ENCODE measurements at places on chromosomes 7 and 10. TPM values are rescaled to one million over a fixed set of nuclear protein-coding genes. Genes with fewer than 3 reads are reported as not detected.
A peak's percentile ranks its signal among the peaks of the same experiment; 100 is the strongest.

The CLEC5A gene
- total RNA-seq: 0.28 TPM

DNA sequence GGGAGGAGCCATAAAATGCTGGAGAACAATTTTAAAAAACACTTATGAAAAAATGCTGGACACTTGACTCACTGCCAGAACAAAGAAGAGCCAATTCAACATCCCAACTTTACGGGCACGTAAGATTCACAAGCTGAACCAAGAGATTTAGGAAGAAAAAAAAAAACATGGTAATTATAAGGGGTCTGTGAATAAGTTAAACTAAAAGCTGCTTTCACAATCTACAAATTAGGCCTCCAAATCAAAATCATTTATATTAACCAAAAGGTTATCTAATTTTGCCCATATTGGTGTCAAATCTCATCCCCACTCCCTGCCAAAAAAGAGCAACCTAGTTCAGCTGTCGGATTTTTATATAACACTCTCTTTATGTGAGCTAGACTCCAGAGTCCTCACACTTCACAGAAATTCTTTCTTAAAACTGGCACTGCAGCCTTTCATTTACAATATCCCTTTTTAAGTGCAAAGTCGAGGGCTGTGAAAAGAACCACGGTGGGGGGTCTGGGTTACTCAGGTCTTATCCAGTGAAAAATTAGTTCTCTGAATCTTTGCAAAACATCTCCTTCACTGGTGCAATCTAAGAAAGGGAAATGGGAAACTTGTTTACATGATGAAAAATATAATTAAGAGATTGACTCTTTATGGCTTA is 30.4 kb upstream of the DGKI start:
- H3K4me1 ChIP-seq: peaks cover 13% of the 10 kb centered on the region
- no peaks in the 10 kb centered on the region for H3K36me3 ChIP-seq
- H3K27ac ChIP-seq: peak overlapping the region; percentile 82
- no peak for DNase-seq

DNA sequence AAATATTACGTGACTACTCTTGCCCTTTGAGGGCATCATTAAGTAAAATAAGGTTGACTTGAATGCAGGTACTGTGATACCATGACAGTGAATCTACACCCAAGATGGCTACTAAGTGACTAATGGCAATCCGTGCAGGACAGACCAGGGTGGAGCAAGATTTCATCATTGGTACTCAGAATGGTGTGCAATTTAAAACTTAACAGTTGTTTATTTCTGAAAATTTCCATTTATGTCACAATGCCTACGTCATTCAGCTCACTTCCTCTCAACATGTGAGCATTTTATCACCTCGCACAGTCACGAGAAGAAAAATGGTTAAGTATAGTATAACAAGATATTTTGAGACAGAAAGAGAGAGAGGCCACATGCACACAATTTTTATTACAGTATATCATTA is 50.3 kb upstream of the MET start:
- no peak overlapping the region for H3K27ac ChIP-seq
- H3K4me1 ChIP-seq: no peaks in the 10 kb centered on the region
- DNase-seq: no peak
- H3K27me3 ChIP-seq: no peaks in the 10 kb centered on the region

DNA sequence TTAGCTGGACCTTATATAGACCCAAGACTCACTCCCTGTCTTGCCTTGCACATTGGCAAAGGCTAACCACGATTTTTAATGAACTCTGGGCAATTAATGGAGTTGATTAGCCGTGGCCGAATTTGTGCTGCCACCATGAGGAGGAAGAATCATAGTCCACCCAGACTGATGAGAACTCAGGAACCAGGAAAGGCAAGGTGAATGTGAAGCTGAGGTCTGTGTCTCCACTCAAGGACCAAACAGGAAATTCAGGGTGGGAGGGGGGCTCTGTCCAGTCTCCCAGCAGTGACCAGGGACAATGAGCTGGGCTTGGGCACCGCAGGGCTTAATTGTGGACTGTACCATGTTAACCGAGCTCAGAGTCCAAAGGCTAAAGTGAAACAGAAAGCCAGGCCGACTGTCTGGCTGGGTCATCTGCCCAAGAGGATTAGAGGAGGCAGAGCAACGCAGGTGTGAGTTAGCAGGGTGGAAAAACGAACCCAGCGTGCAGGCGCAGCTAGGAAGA is 127.0 kb upstream of the JCAD start:
- peak overlapping the region; percentile 42 for H3K27ac ChIP-seq
- H3K4me1 ChIP-seq: peaks cover 4% of the 10 kb centered on the region
- no peak overlapping the region for H3K4me3 ChIP-seq
- no peaks in the 10 kb centered on the region for H3K27me3 ChIP-seq
- H3K36me3 ChIP-seq: no peaks in the 10 kb centered on the region
- DNase-seq: peak; percentile 26

DNA sequence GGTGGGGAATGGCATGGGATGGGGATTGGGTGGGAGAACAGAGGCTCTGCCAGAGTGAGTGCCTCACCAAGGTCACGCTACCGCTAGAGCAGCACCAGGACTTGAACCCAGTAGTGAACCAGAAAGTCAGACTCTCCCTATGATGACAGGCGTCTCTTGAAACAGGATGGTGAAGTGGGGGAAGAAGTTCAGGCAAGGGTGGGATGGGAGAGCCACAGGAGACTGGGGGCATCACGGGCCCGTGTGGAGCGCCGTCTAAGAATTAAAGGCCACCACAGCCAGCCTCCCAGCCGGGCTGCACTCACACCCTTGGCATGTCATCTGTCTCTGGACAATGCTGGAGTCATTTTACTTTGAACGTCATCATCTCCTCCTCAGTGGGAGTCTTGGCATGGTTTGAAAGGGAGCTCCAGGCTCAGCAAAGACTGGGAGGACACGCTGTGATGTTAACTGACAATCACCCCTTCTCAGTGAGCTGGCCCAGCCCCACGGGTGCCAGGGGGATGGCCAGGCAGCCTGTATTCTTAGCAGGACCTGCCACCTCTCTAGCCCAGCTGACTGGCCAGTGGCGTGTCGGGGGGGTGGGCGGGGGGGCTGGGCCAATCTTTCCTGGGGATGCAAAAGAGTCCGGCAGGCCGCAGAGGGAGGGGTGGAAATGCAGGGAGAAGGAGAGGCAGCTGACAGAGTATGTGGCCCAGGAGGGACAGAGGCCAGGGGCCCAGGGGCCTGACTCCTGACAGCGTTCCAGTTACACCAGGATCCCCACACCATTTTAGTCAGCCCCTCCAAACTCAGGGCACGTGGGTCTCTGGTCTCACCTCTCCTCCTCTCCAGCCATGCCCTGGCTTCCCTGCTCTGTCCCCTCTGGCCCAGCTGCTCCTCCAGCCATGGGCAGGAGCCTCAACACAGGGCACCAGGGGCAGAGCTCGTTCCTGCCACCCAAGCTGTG is 96.2 kb downstream of the VOPP1 start:
- DNase-seq: no peak
- no peak overlapping the region for H3K4me3 ChIP-seq
- H3K27ac ChIP-seq: no peak overlapping the region
- no peaks in the 10 kb centered on the region for H3K27me3 ChIP-seq

GRCh38 chr7:135154734-135155133 is 6.9 kb downstream of the TMEM140 start:
- no peaks in the 10 kb centered on the region for H3K36me3 ChIP-seq
- no peak overlapping the region for H3K27ac ChIP-seq
- H3K4me1 ChIP-seq: no peaks in the 10 kb centered on the region
- no peak for DNase-seq
- H3K27me3 ChIP-seq: no peaks in the 10 kb centered on the region
